ENCODE measurements at places on chromosomes 11 and 22.

DNA sequence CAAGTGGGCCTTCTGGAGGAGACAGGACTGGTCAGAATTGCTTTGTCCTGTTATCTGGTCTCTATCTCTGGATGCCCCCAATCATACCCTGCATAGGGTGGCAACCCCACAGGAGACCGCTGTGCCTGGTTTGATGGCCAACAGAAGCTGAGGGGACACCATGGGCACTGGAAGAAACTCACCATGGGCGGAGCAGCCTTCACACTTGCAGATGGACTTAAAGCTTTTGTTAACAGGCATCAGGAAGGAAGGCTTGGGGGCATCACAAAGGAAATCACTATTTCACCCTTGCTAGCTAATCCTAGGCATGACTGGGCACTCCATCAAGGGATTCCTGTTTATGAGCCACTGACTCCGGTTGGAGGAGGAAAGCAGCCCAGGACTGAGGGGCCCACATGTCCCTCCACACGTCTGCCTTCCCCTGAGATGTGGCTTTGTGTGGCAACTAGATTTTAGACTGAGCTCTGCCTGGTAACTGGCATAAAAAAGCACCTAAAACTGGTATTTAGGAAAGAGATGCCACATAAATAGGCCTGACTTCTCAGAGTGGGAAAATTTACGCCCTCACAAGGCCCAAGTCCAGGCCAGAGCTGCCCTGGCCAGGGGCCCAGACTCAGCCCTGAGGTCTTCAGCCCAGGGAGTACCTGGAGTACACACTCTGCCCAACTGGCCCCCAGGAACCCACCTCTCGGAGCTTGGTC, 57.0 kb upstream of the LYVE1 start:
- no peak for DNase-seq

DNA sequence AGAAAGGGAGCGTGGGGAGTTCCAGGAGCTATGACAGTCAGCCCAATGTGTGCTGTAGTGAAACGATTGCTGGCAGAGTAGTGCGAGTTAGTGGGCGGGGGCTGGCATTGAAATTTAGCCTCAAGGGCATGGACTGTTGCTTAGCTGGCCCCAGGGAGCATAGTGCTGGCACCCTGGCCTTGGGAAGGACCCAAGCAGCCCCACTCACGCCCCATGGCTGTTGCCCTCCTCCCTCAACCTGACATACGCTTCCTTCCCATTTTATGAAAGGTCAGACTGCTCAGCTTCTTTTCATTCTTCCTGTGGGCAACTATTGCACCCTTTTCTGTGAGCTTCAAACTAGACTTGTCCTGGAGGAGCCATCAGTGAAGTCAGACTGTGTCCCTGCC, 52.0 kb upstream of the SUSD2 start:
- DNase-seq, result no peak

GRCh38 chr11:117866526-117866925, 9.9 kb downstream of the FXYD6 start:
- DNase-seq, result no peak

- no peak for DNase-seq
These were observed 12.8 kb downstream of the ZMAT5 start for GRCh38 chr22:29753808-29754657.

GRCh38 chr11:19938169-19938856, 222.0 kb downstream of the DBX1 start:
- DNase-seq, result peak; percentile 46

GRCh38 chr11:6057452-6057851, 26.9 kb upstream of the OR56A1 start:
- no peak for DNase-seq

Data from NCI-H1105 (cell line).